Pancreas (tissue), 10 donors: ENCODE measurements at places on chromosomes 4 and X.

DNA sequence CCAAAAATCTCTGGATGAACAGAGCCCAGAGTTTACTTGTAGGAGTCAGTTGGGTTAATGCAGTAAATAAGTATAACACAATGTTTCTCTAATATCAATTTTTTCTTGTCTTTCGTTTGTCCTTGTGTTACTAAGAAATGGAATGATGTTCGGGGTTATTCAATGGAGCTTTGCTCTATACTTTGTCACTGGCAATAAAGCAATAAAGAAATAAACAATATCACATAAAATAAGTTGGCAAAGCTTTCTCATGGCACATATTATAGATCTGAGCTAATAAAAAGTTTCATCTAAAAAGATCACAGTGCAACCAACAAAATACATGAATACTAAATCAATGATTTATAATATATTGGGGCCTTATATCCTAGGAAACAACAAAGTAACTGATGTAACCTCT lies 32.7 kb downstream of the INPP4B start:
- no peak for DNase-seq
- no peak overlapping the region for H3K27ac ChIP-seq

DNA sequence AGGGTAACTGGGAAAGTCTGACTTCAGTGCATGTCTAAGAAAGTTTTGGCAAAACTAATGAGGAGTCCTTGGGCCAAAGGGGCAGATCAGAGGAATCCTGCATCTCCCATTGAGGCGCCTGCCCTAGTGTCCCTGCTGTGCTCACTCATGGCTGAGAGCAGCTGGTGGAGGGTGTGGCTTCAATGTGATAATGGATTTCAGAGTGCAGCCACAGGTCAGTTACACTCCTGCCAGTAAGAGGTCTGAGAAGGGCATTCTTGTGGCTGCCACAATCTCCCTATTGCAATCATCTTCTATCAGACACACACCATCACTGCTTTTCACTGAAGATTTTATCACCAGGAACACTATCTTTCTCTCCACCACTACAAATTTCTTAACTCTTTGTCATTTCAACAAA lies 457.1 kb downstream of the MID1IP1 start:
- no peaks in the 10 kb centered on the region for H3K4me1 ChIP-seq
- no peak for DNase-seq
- no peak overlapping the region for H3K27ac ChIP-seq
- no peaks in the 10 kb centered on the region for H3K27me3 ChIP-seq

GRCh38 chr4:159267869-159268285 lies 165.0 kb downstream of the RAPGEF2 start:
- no peak for DNase-seq
- no peaks in the 10 kb centered on the region for H3K36me3 ChIP-seq
- H3K4me3 ChIP-seq, result no peak overlapping the region

DNA sequence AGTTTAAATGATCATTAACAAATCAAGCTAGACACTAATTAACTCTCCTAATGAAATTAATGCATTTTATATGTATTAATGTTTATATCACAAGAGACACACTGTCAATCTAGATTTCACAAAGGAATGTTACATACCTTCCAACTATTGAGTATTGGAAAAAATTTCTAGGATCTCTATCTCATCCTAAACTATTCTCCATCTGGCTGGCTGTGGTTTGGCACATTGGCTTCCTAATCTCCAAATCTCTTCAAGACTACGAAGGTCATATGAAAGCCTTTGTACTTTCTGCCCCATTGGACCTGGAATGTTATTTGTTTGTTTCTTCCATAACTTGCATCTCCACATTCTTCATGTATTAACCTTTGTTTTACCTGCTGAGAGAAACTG lies 1160.0 kb downstream of the ADGRL3 start:
- H3K27ac ChIP-seq, result no peak overlapping the region
- no peaks in the 10 kb centered on the region for H3K36me3 ChIP-seq
- H3K27me3 ChIP-seq, result no peaks in the 10 kb centered on the region

GRCh38 chr4:146916479-146917076 lies 29.1 kb downstream of the TTC29 start:
- DNase-seq, result no peak
- H3K36me3 ChIP-seq, result no peaks in the 10 kb centered on the region
- no peaks in the 10 kb centered on the region for H3K4me1 ChIP-seq
- H3K4me3 ChIP-seq, result no peak overlapping the region
- H3K27me3 ChIP-seq, result no peaks in the 10 kb centered on the region
- H3K27ac ChIP-seq, result no peak overlapping the region

DNA sequence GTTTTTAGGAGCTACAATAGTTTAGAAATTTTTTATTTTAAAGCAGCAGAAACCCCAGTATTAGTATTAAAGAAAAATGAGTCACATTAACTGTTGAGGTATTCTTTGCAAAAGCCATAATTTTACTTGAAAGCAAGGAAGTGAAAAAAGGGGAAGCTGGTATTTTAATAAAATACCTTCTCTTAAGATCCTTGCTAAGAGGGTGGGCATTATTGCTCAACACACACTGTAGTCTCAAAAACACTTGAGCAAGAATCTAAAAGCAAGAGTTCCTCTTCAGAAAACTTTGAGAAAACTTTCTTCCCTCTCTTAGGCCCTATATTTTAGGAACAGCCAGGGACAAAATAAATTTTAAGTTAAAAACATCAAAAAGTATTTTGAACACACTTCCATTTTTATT lies 259.4 kb upstream of the DIAPH2 start:
- no peak overlapping the region for H3K27ac ChIP-seq
- no peaks in the 10 kb centered on the region for H3K4me1 ChIP-seq
- no peak for DNase-seq
- H3K4me3 ChIP-seq, result no peak overlapping the region
- H3K36me3 ChIP-seq, result no peaks in the 10 kb centered on the region
- H3K27me3 ChIP-seq, result no peaks in the 10 kb centered on the region

- H3K27ac ChIP-seq, result no peak overlapping the region
- H3K4me3 ChIP-seq, result no peak overlapping the region
- no peaks in the 10 kb centered on the region for H3K36me3 ChIP-seq
- no peaks in the 10 kb centered on the region for H3K4me1 ChIP-seq
- no peaks in the 10 kb centered on the region for H3K27me3 ChIP-seq
These were observed 327.1 kb downstream of the STIM2 start for GRCh38 chr4:27187786-27188185.

DNA sequence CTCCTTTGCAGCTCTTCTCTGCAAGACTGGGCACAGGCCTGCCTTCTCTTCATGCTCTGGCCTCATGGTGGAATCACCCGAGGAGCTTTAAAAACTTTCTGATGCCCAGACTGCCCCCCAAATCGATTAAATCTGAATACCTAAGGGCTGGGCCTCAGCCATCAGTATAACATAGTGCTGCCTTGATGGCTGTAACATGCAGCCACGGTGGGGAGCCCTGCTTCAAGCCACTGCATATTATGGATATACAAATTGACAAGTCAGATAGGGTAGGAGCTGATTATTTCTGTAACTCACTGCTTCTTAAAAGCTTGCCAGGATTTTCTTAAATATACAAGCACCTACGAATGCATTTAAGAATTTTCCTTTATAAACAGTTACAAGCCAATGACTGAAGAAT lies 40.5 kb downstream of the GPM6B start:
- no peak overlapping the region for H3K4me3 ChIP-seq
- DNase-seq, result no peak
- H3K4me1 ChIP-seq, result no peaks in the 10 kb centered on the region
- no peaks in the 10 kb centered on the region for H3K27me3 ChIP-seq
